Stimulated activated CD8-positive, alpha-beta memory T cell treated with anti-CD3 and anti-CD28 coated beads, Interleukin-7, amount 100 ng/mL, for 1 hour (primary cell): ENCODE measurements at places on chromosomes 6 and 20.

GRCh38 chr6:144284478-144284782 is 705 bp upstream of the UTRN start:
- DNase-seq, result no peak

DNA sequence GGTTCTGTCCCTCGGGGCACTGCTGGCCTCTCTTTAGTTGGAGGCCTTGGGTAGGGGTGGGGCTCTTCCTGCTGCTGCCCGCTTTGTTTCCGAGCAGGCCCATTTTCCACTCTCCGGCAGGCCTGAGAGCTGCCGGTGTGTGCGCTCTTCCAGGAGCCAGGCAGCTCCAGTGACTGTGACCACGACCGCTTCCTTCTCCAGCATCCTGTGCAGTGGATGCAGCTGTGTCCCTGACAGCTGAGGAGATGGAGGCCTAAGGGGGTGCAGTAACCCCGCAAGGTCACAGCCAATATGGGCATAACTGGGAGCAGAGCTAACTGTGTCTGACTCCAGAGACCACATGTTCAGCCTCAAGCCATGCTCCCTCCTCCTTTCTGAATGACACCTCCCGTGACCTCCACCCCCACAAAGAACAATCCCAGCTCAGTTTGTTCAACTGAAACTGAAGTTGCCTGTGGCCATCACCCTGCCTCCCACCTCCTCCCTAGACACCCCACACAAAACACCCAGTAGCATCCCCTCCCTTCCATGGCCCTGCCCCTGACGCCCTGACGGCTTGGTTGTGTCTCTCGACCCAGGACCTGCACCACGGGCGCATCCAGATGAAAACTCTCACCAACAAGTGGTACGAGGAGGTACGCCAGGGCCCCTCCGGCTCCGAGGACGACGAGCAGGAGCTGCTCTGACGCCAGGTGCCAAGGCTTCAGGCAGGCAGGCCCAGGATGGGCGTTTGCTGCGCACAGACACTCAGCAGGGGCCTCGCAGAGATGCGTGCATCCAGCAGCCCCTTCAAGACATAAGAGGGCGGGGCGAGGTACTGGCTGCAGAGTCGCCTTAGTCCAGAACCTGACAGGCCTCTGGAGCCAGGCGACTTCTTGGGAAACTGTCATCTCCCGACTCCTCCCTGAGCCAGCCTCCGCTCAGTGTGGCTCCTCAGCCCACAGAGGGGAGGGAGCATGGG is 27.8 kb downstream of the SPATA2 start:
- no peak for DNase-seq

GRCh38 chr6:159044899-159045727 is at the start of gene TAGAP:
TSS of gene TAGAP (minus strand) at chr6:159044991. CDS start at chr6:159044146, 845 bp downstream.
- peak; percentile 65 for DNase-seq

DNA sequence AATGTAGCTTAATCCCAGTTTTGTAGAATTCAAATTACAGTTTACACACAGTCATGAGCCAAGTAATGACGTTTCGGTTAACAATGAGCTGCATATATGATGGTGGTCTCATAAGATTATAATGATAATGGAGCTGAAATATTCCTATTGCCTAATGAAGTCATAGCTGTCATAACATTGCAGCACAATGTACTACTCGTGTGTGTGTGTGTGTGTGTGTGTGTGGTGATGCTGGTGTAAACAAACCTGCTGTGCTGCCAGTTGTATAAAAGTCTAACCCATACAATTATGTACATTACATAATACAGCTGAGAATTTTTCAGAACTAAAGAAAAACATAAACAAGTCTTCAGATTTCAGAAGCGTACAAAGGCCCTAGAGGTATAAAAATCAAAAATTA is 66.7 kb upstream of the ARID1B start:
- no peak for DNase-seq

DNA sequence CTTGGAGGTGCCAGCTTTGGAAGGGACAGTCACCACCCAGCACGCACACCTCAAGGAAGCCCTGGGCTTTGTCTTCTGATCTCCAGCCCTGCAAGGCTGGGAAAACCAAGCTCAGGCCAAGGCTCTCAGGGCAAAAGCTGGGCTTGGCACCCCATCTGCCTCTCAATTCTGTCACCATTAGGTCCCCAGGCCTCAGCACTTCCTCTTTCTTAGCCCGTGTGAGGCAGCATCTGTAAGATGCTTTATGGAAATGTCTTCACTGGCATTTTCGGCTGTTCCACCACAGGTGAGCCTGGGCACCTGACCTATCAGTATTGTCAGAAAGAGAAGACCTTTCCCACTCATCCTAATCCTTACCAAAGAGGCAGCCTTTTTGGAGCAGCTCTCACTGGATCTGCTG is 24.6 kb downstream of the GMEB2 start:
- no peak for DNase-seq

- DNase-seq, result no peak
Observed at GRCh38 chr6:151029970-151030369, 164.5 kb downstream of the MTHFD1L start.

- no peak for DNase-seq
Observed at GRCh38 chr6:28212510-28213212, 12.4 kb upstream of the ZSCAN9 start.

DNA sequence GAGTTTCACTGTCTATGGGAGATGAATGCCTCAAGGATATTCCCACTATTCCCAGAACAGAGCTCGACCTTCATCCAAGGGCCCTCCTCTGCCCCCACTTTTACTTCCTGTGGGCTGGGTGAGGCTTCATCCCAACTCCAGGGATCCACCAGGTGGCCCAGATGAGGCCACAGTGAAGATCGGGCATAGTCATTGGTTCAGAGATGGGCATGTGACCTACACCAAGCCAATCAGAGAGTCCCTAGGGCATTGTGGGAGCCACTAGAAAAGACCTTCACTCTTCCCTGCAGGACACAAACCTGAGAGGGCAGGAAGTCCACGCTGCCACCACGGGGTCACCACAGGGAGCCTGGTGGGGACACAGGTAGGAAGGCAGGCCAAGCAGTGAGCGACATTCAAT is 72.9 kb upstream of the SLC22A16 start:
- DNase-seq, result no peak
